ENCODE measurements at places on chromosomes 3 and 15.

- no peak for DNase-seq
Measured at GRCh38 chr3:136811701-136812100, 7.2 kb upstream of the SLC35G2 start.

- DNase-seq, result no peak
Measured at GRCh38 chr3:36058404-36059030, 321.8 kb upstream of the STAC start.

GRCh38 chr3:124206225-124207055 is 214.5 kb upstream of the ROPN1 start:
- no peak for DNase-seq

- no peak for DNase-seq
Measured at GRCh38 chr15:74873756-74874424, 725 bp upstream of the SCAMP2 start.

GRCh38 chr15:29860872-29861271 is 38.6 kb upstream of the TJP1 start:
- DNase-seq, result no peak

DNA sequence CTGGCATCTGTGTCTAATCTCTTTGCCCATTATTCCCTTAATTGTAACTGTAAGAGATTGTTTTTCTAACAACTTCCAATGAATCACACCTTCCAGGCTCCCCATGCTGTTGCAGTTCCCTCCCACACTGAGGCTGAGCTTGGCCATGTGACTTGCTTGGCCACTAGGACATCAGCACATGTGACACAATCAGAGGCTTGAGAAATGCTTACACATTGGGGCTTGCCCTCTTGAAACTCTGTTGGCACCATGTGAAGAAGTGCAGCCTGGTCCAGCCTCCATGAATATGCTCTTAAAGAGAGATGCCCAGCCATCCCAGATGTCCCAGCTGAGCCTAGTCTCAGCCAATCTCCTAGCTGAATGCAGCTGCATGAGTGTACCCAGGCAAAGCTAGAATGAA is 326.8 kb upstream of the SOX2 start:
- DNase-seq, result no peak

GRCh38 chr3:15711281-15711680 is 86.5 kb downstream of the ANKRD28 start:
- DNase-seq, result no peak

GRCh38 chr3:52801839-52802238 is 7.2 kb downstream of the ITIH3 start:
- DNase-seq, result no peak

DNA sequence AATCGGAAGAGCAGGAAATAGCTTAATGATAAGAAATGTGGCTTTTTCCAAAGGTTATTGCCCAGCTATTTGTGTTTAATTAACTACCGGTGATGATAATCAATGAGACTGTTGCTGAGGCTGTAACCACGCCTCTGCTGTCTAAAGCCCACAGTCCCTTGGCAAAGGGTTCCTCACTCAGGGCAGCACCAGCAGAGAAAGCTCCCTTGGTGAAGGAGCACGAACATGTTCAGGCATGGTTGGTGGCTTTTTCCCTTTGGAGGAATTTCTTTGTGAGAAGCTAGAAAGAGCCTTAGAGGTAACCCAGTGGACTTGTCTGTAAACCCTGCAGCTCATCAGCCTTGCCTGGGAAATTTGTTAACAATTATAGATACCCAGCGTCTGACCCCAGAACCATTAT is 7.5 kb upstream of the ST6GAL1 start:
- no peak for DNase-seq

- no peak for DNase-seq
Measured at GRCh38 chr15:57651445-57651844, 55.1 kb upstream of the POLR2M start.

GRCh38 chr3:142022381-142022780 is 127.0 kb downstream of the TFDP2 start:
- no peak for DNase-seq

- DNase-seq, result no peak
Measured at GRCh38 chr3:155995525-155996370, 124.6 kb upstream of the KCNAB1 start.

DNA sequence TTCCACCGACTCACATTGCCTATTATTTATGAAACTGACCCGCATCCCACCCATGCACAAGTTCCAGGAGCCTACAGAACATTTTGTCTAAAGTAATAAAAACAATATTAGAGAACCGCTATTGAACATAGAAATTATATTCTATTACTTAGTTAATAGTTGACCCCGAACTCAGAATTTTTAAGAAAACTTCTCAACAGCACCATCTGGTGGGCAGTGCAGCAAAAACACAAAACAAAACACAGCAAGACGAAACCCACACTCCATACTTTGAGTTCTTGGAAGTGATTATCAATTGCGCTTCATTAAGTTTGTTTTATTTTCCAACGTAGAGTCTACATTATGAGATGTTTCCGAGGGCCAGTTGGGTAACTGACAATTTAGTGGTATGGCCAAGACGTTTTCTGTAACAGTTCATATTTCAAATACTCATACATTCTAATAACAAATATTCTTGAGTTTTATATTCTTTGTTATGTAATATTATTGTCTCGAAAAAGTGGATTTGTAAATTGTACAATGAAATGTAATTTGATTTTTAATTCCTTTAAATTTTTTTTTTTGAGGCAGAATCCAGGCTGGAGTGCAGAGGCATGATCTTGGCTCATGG is 24.0 kb upstream of the C3orf70 start:
- DNase-seq, result no peak

DNA sequence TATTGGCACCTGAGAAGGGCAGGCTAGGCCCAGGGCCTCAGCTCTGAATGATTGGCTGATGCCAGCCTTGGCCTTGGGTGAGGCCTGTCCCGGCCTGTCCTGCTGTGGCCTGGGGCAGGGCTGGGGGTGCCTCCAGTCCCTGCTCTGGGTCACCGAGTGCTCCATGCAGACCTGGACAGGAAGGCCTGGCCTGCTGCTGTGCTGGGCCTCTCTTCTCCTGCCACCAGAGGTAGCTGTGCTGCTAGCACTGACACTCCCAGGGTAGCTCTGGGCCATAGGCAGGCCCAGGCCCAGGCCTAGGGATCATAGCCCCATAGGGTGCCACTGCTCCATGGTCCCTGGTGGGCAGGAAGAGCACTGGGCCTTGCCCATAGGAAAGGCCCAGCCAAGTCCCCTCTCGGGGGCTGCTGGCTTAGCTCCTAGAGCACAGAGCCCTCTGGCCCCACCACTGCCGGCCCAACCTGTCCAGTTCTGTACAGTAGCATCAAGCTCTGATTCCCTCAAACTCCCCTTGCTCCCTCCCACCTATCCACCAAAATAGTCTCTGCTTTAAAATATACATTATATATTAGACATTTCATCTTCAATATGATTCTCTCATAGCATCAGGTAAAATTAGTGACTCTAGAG is 18.2 kb downstream of the ABTB1 start:
- DNase-seq, result no peak

DNA sequence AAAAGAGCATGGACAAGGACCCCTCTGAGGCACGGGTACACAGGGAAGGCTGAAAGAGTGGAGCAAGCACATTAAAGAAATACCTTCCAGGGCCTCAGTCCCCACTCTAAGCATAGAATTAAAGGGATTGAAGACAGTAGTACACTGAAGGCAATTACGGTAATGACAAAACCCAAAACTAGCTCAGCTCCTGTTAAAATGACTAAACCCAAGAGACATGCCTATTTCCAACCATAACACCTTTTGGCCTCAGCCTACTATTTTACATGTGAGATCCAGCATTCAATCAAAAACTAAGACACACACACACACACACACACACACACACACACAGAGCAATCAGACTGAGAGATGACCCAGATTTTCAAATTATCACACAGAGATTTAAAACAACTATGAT is 19.8 kb downstream of the MAP4 start:
- no peak for DNase-seq

DNA sequence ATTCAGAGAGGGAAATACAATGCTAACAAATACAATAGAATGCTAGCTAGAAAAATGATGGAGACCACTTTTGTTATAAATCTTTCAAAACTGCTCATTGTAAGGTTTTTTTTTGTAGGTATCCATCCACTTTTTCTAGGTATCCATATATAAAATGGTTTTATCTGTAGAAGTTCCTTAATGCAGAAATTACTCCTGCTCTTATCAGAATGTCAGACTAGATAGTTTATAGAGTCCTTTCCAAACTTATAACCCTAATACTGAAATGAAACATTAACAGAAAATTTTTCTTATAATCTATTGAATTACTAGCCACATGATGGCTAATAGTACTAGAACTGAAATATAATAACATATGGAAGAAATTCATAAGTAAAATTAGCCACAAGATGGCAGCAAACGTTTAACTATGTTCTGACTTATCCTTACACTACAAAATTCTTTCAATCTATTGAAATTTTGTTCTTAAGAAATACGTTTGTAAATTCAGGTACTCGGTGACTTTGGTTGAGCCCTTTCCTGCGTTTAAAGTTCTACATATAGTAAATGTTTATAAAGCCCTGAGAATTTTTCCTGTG is 58.5 kb downstream of the ECT2 start:
- no peak for DNase-seq

- DNase-seq, result no peak
Measured at GRCh38 chr3:140097874-140098635, 163.1 kb downstream of the CLSTN2 start.

DNA sequence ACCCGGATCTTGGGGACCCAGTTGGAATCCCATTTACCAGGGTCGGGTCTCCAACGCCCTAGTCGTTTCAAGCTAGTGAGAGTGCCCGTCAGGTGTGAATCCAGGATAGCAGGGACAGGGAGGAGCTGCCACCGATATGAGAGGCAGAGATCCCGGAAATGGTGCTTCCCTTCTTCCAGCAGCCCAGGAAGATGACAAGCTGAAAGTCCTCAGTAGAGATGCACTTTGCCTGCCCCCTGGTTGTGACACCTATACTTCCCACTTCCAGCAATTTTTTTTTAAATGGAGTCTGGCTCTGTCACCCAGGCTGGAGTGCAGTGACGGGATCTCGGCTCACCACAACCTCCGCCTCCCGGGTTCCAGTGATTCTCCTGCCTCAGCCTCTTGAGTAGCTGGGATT is 503.0 kb downstream of the NTRK3 start:
- DNase-seq, result no peak

GRCh38 chr15:79561982-79562381 is 129.8 kb downstream of the MINAR1 start:
- no peak for DNase-seq

DNA sequence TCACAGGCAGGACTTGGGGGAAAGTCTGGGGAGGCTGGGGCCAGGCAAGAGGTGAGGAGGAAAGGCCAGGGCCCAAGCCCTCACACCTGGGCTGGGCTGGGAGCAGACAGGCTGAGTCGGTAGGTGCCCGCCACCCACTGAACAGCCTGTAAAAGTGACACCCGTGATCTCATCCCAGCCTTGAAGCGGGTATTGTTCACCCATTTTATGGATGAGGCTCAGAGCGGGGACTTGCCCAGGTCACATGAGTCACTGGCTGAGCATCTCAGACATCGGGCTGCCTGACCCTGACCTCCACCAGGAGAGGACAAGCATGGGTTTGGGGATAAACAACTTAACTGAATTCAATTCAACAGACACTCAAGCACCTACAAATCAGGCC is 52.0 kb upstream of the CTSH start:
- no peak for DNase-seq

DNA sequence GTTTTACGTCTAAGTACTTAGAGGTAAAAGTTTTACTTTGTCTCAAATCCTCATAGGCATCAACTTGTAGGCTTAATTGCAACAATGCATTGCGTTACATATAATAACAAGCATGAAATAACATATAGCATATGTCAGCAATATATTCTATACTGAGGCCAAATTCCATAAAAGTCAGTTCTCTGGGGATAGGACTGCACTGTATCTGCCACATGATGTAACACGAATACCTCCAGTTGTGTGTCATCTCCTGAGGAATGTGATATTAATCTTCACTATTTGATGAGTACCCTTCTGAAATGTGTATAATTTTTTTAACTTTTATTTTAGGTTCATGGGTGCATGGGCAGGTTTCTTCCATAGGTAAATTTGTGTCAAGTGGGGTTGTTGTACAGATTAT is 126.4 kb downstream of the IMPG2 start:
- DNase-seq, result no peak

GRCh38 chr3:171829841-171830517 is 13.2 kb upstream of the TMEM212 start:
- DNase-seq, result no peak

GRCh38 chr3:74410276-74410941 is 204.1 kb downstream of the CNTN3 start:
- no peak for DNase-seq

GRCh38 chr15:50053055-50053856 is 65.8 kb downstream of the ATP8B4 start:
- DNase-seq, result no peak

DNA sequence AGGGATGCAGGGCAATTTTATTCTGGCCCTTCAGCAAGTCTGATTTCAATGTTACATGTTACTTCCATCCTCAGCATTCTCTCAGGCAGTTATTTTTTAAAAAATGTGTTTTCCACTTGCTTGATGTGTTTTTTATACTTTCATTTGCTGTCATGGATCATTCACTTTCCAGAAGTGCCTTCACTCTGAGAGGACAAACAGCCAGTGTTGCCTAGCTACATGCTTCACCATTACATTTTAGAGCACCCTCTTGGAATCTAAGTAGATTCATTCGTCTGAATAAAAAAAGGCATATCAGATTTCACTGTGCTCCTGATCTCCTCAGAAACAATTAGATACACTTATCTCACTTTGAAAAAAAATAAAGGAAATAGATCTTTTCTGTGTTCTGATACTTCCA is 93.6 kb upstream of the POU1F1 start:
- no peak for DNase-seq

DNA sequence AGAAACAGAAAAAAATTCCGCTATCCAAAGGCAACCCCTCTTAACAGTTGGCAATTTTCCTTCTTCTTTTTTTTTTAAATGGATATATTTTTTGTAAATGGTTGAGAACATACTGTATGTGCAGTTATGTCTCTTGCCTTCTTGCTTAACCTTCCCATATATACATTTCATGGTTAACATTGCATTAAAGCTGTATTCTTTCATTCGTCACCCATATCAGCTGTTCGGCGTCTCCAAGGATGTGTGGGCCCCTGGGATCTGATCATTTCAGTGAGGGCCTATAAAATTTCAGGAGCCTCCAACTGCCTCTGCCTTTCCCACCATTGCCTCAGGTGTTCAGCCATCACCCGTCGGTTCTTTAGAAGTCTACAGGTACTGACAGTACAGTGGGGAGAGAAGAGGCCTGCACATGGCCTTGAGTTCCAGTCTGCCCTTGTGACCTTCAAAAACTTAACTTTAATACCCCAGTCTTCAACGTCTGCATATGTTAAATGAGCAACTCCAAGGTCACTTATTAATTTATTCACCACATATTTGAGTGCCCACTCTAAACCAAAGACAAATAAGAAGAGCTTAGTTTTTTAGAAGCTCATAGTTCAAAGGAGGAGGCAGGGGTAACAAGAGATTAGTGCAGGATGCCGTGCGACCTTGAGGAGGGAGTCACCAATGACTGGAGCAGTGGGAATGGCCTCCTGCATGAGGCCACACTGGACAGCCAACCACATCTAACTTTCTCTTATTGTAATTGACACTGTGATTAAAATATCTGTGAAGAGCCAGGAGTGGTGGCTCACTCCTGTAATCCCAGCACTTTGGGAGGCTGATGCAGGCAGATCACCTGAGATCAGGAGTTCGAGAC is 6.9 kb downstream of the ST6GAL1 start:
- DNase-seq, result no peak

GRCh38 chr15:74857671-74858368 is 14.9 kb upstream of the ULK3 start:
- DNase-seq, result no peak
